ENCODE measurements at places on chromosomes 13 and 19. TPM values are rescaled to one million over a fixed set of nuclear protein-coding genes. Genes with fewer than 3 reads are reported as not detected.

TRAPPC6A gene
- total RNA-seq, result 4.7 TPM

GRCh38 chr19:41297628-41298347, 12.2 kb upstream of the CCDC97 start:
- no peak for DNase-seq

PSG11 gene
- total RNA-seq, result not detected

DNA sequence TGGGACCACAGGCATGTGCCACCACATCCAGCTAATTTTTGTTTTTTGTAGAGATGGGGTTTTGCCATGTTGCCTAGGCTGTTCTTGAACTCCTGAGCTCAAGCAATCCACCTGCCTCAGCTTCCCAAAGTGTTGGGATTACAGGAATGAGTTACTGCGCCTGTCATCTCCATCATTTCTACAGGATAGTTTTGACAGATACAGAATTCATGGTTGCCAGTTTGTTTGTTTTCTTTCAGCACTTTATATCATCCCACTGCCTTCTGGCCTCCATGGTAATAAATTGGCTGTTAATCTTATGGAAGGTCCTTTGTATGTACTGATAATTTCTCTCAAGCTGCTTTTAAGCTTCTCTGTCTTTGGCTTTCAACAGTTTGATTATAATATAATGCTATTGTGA, 165.2 kb downstream of the RNF17 start:
- DNase-seq, result no peak
